ENCODE measurements at places on chromosomes 3 and 15.

GRCh38 chr15:66433726-66434125, 47.0 kb downstream of the MAP2K1 start:
- no peak for ATAC-seq

- ATAC-seq = no peak
These were observed 38.1 kb downstream of the TM2D3 start for GRCh38 chr15:101614001-101614585.

DNA sequence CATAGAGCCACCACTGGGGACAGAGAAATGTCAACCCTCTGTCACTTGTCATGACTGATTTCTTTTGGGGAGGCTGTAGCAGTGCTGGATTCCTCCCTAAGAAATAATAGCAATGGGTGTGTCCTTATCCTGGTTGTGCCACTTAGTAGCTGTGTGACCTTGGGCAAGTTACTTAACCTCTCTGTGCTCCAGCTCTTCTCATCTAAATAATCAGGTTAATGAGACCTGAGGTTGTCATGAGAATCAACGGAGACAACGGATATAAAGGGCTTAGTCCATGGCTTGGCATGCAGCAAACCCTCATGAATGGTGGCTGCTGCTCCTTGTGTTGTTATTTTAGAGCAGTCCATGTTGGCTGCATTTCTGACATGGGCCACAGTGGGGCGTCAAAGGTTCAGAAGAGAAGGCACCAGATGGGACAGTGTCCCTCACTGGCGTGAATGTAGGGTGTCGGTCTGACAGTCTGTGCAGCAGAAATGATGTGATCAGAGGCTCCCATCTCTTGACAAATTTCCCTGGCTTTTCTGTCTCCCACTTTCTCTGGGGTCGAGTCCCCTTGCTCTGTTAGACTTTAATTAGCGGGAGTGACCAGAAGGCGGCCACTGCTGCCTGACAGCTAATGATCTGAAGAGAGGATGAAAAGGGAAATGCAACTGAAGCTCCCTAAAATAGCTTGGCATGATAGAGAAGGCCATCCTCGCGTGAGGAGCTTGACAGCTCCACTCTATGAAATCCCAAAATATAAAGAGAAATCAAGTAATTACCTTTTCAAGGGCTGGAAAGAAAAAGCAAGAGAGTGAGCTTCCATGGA, 209.4 kb downstream of the CADPS start:
- no peak for ATAC-seq

DNA sequence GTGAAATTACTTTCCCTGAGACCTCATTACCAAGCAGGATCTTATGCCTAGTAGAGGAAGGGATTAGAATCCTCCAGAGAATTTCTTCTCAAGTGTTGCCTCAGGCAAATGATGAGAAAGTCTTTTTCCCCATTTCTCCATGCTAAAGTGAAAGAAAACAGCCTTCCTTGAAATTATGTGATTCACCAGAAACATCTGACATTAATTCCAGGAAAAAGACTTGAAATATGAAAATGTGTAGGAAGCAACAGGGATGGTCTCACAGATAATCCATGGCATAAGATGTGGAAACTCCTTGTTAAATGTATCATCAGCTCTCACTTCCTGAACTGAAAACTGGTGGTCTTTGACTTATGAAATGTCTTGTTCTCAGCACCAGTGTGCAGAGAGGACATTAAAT, 17.9 kb upstream of the ABI3BP start:
- ATAC-seq = no peak

DNA sequence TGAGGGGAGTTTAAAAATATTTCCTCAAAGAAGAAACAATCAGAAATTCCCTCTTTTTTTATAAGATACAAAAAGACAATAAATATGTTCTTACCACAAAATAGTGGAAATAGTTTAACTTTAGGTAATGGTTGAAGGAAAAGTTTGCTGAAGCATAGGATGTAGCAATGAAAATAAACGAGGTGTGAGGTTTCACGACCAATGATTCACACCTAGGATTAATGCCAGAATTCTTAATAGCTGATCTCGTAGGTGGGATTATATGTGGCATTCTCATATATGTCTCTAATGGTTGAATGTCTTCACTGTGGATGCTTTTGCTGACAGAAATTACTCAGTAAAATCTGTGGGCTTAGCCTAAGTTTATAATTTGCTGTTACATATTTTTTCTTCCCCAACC, 467.7 kb downstream of the FGF12 start:
- no peak for ATAC-seq

DNA sequence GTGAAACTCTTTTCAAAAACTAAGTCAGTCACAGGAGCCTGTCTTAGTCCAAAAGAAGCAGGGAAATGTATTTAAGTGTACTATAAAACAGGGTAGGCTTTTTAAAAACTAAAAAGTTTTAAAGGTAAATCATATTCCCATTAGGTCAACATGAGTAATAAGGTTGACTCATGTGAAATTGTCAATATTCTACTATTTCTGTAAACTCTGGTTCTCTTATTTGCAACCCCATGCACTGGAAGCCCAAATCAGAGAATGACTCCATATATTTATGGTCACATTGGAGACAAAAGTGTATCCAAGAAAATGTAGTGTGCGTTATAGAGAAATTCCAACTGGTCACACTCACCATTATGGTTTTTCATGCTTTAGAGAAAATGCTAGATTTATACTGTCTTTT, 600.3 kb upstream of the TGFBR2 start:
- no peak for ATAC-seq

- ATAC-seq = no peak
These were observed 37.6 kb downstream of the PTPN23 start for GRCh38 chr3:47418167-47419082.

- peak; percentile 52 for ATAC-seq
These were observed 23.4 kb upstream of the SEC13 start for GRCh38 chr3:10344147-10344943.

DNA sequence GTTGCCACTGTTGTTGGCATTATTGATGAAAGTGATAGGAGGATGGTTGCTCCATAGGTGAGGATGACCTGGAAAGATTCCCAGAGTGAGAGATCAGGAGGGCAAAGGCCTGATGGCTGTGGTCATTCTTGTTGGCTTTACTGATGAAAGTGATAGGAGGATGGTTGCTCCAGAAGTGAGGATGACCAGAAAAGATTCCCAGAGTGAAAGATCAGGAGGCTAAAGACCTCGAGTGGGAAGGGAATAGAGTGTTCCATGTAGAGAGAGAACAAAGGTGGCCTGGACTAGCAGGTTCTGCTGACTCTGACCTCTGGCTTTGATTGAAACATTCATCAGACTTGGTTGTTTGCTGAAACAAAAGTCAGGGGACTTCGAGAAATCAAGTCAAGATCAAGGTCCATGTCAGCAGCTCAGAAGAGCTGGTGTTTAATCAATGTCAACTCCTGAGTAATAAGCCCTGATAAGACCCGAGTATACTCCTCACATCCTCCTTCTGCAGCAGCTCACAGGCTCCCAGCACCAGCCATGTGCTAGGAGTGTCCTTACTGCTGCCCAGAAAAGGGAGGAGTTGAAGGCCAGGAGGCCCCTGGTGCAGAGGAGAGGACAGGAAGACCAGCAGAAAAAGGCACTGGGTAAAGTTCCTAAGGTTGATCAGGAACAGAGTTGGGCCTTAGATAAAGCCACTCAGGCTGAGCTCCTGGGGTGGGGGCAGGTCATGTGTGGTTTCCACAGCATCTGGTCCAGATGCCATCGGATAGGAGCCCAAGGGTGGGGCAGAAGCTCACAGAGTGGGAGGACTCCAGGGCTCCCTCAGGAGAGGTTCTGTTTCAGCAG, 19.9 kb downstream of the CYP8B1 start:
- ATAC-seq = no peak

DNA sequence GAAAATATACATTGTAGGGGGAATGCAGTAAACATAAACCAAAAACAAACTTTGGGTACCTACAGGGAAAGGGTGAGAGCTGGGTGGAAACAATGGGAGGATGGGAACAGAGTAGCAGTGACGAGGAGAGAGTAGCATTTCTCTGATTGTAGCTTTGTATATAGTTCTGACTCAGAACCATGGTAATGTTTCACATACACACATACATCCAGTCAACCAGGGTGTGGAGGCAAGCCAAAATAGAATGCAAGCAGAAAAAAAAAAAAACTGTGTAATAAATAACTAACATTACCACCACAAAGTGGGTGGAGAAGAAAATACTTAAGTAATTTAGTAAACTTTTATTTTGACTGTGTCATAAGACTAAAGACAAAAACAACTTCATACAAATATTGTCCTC, 27.2 kb downstream of the BCL2A1 start:
- no peak for ATAC-seq

GRCh38 chr15:77591968-77592613, 40.6 kb downstream of the LINGO1 start:
- ATAC-seq = no peak

DNA sequence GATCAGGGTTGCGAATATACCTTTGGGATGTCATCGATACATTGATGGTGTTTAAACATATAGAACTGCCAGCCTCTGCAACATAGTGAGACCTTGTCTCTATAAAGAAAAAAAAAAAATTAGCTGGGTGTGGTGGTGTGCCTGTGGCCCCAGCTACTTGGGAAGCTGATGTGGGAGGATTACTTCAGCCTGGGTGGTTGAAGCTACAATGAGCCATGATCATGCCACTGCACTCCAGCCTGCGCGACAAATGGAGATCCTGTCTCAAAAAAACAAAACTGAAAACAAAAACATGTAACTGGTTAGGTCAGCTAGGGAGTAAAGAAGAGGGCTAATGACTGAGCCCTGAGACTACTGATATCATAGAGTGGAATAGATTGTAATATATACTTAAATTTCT, 30.7 kb upstream of the MGA start:
- no peak for ATAC-seq

DNA sequence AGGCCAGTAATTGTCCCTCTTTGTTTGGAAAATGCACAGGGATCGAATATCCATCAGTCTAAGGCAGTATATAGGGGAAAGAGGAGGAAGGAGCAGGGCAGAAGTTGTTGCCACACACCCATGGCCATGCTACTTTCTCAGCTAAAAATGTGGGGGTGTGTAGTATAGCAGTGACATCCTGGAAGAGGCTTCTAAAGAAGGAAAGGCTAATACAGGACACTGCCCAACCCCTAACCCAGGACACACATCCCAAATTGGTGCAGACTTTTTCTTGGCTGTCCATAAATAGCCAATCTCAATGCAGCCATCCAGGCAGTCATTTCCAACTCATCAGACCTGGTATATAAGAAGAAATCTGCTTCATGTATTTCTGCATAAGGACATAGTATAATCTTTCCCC, 33.1 kb upstream of the LRRN1 start:
- no peak for ATAC-seq

DNA sequence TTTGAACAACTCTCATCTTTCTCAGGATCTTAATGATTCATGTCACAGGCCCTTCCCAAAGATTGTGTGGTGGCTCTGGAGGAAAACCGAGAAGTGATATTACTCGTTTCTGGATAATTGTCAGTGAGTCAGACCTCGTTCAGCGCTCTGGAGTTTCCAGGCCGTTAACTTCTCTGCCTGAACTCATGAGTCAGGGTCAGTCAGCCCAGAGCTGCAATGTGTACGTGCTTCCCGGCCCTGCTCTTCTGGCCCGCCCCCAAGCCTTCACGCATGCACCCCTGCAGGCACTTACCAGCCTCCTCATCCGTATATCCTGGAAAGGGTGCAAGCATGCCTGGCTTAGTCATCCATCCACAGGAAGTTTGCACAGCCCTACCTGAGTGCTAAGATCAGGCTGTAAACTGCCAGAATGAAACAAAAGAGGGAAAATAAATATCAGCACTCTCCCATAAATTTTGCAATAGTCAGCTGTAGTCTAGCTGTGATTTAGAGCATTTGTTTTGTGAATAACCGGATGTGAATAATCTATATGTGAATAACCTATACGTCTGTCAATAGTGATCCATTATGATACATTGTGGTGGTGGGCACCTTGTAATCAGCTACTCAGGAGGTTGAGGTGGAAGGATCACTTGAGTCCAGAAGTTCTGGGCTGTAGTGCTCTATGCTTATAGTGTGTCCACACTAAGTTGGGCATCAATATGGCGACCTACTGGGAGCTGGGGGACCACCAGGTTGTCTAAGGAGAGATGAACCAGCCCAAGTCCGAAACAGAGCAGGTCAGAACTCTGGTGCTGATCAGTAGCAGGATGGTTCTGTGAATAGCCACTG, 35.3 kb upstream of the SEMA4B start:
- ATAC-seq = peak; percentile 69

GRCh38 chr3:5729852-5730251, 542.3 kb downstream of the EDEM1 start:
- no peak for ATAC-seq

GRCh38 chr15:92527197-92527596, 128.4 kb downstream of the FAM174B start:
- ATAC-seq = no peak

- ATAC-seq = no peak
These were observed 362.2 kb upstream of the SLCO3A1 start for GRCh38 chr15:91491101-91491950.

GRCh38 chr3:169591159-169591951, 72.2 kb downstream of the MECOM start:
- ATAC-seq = no peak

DNA sequence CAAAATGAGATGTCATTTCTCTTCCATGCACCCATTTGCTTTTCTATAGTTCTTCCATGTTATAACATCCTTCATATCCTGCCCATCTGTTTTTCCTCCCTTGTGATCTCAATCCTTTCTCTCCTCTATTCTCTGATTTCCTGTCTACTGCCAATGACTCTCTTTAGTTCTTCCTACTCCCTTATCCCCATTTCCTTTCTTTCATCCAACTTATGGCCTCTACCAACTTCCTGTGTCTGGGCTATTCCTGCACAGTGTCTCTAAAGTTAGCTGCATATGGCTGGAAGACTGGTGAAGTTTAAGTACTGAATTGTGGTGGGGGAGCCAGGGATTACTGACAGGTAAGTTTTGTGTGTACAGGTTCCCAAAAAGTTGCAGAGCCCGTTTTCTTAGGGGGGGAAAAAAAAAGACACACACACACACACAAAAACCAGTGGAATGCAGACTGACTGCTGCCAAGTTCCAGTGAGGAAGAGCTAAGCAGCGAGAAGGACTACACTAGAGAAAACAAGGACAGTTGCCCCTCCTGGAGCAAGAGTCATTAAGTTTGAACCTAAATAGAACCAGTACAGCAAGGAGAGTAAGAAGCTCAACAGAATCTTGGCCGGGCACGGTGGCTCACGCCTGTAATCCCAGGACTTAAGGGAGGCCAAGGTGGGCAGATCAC, 28.8 kb downstream of the XRN1 start:
- no peak for ATAC-seq

DNA sequence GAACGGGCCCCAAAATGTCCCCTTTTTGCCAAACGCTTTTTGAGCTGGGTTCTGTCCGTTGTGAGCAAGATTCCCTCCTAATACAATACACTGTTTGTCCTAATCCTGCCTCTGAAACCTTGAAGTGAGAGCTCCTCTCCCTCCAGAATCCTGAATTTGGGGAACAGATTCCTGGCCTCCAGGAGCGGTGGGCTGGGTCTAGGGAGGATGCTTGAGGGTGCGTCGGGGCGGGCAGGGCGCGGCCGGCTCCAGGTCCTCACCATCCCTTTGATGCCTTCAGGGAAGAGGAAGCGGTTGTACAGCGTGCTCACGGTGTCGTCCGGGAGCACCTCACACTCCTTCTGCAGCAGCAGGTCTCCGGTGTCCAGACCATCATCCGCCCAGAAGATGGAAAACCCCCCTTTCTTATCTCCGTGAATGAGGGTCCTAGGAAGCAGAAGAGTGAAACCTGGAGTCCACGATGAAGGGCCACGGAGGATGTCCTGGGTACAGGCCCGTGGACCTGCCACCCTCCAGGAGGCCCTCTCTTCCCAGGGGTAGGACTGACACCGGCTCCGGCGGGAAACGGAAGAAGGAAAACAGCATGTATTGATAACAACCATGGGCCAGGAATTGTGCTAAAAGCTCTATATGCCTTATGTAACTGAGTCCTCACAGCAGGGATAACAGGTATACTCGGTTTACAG, 23.2 kb downstream of the ALDH1L1 start:
- no peak for ATAC-seq

GRCh38 chr15:43250785-43251184, 15.9 kb downstream of the TGM5 start:
- ATAC-seq = no peak

Measured in stimulated activated memory B cell treated with anti-CD40 and anti-IgM and Interleukin-4, amounts not matched to agents 10 μg/mL and 1 μg/mL and 100 μg/mL, for 72 hours (primary cell).